Esophagus muscularis mucosa (tissue), 4 donors: ENCODE measurements at places on chromosomes 6 and 20. TPM values are rescaled to one million over a fixed set of nuclear protein-coding genes. Genes with fewer than 3 reads are reported as not detected.
A peak's percentile ranks its signal among the peaks of the same experiment; 100 is the strongest.

GRCh38 chr6:114740547-114740946 is 397.7 kb upstream of the HS3ST5 start:
- no peak for DNase-seq

Gene LINC00237
- total RNA-seq, result not detected

Gene BMP7
- total RNA-seq, result 4.9 TPM

GRCh38 chr6:143970456-143971218 is 37.4 kb downstream of the PLAGL1 start:
- no peak for DNase-seq

- peak; percentile 53 for DNase-seq
These were observed 18.4 kb upstream of the IFNGR1 start for GRCh38 chr6:137237413-137238170.

DNA sequence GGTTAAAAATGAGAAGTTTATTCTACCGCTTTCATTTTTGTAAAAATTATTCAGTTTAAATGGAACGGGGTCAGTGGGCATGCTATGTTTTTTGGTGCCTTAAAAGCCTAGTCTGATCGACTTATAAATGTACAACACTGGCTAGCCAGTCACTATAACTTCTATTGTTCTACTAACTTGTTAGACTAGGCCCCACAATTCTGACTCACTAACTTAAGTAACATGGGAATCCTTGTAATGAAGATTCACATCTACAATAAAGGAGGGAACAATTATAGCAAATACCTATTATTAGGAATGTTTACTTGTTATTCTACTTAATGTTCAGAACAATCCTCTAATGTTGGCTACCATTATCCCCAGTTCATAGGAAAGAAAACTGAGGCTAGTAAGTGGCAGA is 28.5 kb downstream of the REPS1 start:
- DNase-seq, result no peak

DNA sequence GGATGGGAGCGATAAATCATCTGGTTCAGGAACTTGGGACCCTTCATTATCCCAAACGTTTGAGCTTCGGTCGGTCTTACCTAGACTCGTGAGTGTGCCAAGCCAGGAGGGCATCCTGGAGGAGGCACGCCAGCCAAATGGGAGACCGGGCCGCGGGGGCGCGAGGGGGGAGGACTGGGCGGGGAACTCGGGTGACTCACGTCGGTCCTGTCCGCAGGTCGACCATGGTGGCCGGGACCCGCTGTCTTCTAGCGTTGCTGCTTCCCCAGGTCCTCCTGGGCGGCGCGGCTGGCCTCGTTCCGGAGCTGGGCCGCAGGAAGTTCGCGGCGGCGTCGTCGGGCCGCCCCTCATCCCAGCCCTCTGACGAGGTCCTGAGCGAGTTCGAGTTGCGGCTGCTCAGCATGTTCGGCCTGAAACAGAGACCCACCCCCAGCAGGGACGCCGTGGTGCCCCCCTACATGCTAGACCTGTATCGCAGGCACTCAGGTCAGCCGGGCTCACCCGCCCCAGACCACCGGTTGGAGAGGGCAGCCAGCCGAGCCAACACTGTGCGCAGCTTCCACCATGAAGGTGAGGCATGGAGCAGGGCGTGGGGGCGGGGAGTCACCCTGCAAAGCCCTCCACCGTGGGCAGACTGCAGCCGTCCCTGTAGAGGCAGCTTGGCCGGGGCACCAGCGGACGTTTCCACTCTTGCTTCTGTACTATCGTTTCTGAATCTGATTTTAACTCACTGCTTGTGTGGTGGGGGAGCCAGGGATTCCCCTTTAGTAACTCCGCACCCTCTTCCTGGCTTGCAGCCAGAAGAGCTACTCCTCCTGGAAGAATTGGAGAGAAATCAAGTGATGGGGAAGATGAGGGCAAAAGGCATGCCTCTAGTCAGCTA is 2.7 kb downstream of the BMP2 start:
- DNase-seq, result no peak

Gene JPH2
- 187 TPM for total RNA-seq

- DNase-seq, result no peak
These were observed 11.3 kb downstream of the MOXD1 start for GRCh38 chr6:132390017-132390416.

DNA sequence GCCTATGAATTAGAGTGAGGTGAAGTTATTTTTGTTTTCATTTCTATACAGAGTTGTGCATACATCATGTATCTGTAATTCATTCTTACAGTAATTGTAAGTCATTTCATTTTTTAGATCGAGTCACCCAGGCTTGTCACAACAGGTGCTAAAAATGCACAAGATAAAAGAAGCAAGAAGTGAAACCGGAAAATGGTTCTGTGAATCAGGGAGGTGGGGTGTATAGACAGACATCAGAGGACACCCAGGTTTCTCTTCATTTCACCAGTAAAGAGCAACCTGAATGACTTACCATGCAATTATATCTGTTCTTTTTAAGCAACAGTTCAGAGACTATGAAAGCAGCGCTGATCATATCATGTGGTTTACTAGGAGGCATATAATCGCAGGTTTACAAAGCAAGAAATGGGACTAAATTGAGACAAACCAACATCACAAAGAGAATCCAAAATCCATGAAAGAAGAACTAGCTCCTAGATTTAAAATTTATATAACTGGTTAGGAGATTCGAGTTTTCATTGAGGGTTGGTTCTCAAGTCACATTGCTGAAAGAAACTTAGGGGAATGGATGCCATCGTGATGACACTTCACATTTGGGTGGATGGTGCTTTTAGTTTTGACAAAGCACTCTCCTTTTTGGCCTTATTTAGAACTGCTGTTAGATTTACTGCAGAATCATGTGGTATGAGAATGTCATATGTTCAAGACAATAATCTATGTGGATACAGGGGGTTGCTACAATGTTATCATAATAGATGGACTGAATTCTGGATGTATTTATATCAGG is 27.9 kb upstream of the TBC1D7 start:
- no peak for DNase-seq

DNA sequence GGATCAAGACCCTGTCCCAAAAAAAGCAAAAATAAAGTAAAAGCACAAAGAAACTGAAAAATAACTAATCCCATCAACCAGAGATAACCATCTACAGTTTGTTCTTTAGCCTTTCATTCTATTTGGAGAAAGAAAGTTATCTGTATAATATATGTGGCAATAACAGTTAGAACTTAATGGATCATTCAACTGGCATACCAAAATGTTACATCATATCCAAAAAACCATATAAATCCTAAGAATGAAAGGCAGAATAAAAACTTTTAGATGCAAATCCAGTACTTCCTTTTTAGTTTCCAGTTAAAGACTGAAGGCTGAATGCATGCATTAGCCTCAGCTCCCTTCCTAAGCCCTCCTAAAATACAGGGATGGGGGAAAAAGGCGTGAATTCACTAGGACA is 25.2 kb downstream of the ILRUN start:
- DNase-seq, result no peak

Gene SYNDIG1
- total RNA-seq, result not detected

Gene ADGRG6
- total RNA-seq, result 8.3 TPM

- no peak for DNase-seq
These were observed 95.5 kb downstream of the ZFP64 start for GRCh38 chr20:52096117-52096516.

GRCh38 chr20:13775867-13776266 is 8.9 kb downstream of the ESF1 start:
- no peak for DNase-seq

Gene TCP11
- 0.75 TPM for total RNA-seq

Gene TMEM200A
- total RNA-seq, result 0.42 TPM

Gene LY6G6D
- total RNA-seq, result not detected

DNA sequence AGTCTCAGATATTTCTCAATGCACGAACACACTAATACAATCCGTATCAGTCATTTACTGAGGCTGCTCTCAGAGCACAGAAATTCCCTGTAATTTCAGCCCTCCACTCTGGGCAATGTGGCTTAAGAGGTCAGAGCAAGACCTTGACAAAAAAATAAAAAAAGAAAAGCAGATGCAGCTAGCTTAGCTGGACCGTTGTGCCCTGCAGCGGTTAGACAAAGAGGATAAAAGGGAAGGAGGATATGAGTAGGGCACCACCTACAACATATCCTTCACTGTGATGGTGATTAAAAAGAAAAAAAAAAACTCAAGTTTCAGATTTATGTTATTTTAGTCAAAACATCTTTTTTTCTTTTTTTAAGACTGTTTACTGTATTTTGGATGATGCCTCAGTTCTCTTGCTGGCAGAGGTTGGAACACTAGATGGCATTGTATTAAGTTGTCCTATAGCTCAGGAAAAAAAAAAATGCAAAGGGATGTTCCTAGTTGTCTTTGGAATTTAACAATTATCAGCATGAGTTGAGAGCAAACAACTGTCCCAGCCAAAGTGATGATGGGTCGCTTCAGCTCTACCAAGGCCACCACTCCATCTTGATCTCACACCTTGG is 59.9 kb downstream of the ANKEF1 start:
- no peak for DNase-seq

DNA sequence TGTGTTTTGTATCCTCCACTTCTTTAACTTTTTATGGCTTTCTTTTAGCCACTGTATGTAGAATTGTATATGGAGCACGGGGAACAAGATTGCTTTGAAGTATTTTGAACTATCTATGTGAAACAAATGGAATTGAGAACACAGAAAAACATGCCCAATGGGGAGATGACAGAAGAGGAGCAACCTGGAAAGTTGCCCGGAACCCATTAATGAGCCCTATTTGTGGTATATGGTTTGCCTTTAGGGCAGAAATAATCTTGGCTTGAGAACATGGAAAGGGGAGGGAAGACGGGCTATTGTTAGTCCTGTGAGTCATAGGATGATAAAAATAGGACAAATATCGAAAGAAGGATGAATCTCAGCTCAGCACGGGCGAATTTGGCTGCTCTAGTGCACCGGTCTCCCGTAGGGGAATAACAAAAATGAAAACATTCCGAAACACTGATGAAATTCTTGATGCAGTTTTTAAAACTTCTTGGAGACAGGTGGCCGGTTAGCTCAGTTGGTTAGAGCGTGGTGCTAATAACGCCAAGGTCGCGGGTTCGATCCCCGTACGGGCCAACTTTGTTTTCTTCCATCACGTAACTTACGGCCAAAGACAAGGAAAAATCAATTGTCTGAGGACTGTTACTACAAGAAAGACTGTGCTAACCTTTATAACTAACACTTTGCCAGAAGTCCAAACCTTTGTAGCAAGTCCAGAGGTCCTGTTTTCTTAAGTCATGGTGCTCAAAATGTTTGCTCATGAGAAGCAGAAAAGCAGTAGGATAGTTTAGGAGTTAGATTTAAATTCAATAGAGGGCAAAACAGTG is 15.7 kb downstream of the HMGN4 start:
- peak; percentile 94 for DNase-seq

- DNase-seq, result no peak
These were observed 10.2 kb downstream of the COL10A1 start for GRCh38 chr6:116115781-116116180.

DNA sequence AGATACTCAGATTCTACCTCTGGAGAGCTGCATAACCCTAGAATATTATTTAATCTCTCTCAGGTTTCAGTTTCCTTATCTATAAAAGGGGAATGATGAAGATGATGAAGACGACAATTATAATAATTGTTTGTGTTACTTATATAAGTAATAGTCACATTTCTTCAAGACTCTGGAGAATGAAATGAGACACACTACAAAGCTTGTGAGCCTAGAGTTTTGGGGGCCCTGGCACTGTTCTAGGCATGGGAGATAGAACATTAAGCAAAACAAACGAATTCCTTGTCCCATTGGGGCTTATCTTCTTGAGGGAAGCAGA is 5.4 kb upstream of the ZNF217 start:
- DNase-seq, result no peak

DNA sequence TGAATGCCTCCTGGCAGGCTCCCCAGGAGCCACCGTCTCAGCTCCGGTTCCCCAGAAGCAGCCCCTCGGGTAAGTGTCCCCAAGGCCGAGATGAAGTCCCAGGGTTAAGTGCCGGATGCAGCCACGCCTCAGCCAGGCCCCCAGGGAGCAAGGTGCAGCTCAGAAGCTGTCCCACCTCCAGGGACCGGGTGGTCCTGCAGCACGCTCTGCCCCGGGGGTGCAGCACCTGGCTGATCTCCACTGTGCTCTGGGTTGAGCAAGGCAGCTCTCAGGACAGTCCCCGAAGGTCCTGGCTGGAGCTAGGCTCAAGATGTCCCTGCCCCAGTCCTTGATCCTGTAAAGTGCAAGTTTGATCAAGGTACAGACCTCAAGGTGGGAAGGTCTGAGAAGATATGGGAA is 15.1 kb upstream of the NTSR1 start:
- DNase-seq, result no peak
